ENCODE measurements at places on chromosomes 7 and 10.

- no peak for DNase-seq
Observed at GRCh38 chr10:110637558-110638053, 6.5 kb upstream of the RBM20 start.

GRCh38 chr7:23336799-23337283, 37.7 kb downstream of the MALSU1 start:
- no peak for DNase-seq

GRCh38 chr7:1712907-1713501, 42.9 kb downstream of the ELFN1 start:
- DNase-seq = no peak

DNA sequence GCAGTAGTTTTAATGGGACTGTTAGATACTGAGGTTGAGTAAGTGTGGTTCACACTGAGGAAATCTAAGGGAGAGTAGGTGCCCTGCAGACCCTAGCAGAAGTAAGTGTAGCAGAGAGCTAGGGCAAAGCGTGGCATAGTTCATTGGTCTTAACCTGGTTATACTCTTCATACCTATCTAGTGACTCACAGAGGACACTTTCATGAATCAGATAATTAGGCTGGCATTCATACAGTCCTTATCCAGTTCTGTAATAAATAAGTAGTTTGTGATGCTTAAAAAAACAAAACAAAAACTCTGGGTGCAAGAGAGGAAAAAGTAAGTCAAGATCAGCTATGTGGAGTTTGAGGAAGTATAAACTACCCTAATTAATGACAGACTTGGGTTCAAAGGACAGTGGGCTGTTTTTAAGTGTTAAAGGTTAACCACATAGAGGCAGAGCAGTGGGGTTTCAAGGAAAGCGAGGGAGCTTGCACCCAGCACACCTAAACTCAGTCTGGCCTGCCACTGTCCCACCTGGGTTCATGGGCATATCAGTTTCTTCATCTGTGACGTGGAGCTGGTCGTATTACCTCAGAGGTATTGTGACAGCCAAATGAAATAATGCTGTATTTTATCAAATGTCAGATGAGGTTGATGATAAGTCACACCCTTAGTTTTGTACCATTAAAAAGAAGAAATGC, 27.1 kb downstream of the LMTK2 start:
- DNase-seq = no peak

DNA sequence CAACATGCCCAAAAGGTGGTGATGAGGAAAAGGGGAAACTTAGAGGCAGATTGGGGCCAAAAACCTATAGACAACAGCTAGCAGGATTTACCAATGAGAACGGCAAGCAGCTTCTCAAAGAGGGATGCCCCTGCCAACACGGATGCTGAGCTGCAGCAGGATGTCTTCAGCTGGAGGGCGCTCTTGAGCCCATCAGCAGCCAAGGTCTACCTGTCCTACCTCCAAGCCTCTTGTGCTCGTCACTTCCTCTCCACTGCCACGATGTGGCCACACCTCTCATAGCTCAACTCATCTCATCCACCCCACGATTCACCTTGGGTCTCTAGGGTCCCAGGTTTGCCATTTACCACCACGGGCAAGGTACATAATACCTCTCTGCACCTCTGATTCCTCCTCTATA, 36.5 kb downstream of the DLG5 start:
- DNase-seq = no peak

DNA sequence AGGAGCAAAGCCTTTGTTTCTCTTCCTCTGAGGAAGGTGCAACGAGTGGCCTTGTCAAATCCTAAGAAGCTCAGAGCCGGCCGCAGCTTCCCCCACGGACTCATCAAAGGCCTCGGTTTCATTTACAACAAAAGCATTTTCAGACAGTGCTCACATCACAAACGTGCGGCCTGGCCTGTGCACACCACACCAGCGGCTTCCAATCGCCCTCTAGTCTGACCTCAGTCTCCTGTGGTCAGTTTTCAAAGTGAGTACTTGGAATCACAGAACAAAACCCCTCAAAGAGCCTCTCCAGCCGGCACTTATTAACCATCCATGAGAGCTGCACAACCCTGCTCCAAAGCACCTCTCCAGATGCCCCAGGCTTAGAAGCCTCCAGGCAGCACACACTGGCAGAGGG, 3.3 kb downstream of the RADIL start:
- DNase-seq = no peak

GRCh38 chr7:18903695-18904094, 213.7 kb downstream of the TWIST1 start:
- DNase-seq = no peak

DNA sequence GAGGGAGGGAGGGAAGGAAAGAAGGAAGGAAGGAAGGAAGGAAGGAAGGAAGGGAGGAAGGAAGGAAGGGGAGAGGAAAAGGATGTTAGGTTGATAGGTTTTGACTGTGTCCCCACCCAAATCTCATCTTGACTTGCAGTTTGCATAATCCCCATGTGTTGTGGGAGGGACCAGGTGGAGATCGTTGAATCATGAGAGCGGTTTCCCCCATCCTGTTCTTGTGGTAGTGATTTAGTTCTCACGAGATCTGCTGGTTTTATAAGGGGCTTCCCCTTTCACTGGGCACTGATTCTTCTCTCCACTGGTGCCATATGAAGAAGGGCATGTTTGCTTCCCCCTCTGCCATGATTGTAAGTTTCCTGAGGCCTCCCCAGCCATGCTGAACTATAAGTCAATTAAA, 15.1 kb upstream of the NUDCD3 start:
- DNase-seq = no peak

- DNase-seq = no peak
Observed at GRCh38 chr10:13231808-13232207, 2.4 kb downstream of the UCMA start.

- no peak for DNase-seq
Observed at GRCh38 chr10:61319386-61320256, 133.6 kb downstream of the TMEM26 start.

DNA sequence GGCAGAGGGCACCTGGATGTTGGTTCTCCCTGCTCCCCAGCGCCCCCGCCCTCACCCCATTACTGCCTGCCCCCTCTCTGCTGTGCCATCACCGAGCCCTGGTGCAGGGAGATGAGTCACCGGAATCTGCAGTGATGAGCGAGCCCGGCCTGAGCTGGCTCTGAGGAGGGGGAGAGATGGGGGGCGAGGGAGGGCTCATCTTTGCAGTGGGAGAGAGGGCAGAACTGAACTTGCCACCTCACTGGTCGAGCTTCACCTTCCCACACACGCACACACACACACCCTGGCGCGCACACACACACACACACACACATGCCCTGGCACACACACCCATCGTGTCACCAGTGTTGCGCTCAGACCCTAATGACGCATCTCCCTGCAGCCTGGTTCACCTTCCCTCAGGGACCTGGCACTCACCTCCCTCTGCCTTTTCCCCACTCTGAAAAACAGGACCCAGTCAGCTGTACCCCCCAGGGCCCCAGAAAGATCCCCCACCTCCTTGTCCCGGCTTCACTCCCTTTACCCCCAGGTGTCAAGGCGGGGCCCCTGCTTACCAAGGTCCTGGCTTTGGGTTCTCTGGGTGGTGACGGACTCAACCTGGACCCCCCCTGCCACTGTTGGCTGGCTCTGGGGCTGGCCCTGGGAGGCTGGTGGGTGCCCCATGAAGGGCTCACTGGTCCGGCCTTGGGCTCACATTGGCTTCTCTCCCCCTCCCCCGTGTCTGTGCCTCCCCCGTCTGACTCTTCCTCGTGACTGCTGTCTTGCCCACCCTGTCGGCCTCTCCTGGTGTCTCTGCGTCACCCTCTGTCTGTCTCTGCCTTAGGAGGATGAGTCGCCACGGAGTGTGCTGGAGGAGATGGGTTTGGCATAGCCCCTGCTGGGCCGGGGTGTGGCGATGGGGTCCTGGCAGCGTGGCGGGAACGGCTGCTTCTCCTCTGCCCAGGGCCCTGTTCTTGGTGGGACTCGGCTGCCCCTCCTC, 5.4 kb downstream of the VGF start:
- DNase-seq = no peak

GRCh38 chr10:114087255-114087654, 43.6 kb downstream of the ADRB1 start:
- no peak for DNase-seq

DNA sequence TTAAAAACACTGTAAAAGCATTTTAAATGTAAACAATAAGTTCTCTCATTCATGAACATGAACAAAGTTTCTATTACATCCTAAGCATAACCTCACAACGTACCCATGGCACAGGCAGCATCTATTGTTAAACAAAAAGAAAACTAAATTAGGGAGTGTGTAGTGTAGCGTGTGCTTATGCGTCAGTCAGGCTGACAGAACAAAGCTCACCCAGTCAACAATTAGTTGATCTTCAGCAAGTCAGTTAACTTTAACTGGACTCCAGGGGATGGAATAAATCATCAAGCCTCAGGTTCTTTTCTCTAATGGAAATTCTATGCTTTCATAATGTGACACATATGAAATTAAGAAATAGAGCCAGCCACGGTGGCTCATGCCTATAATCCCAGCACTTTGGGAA, 91.6 kb upstream of the ODAD2 start:
- no peak for DNase-seq

DNA sequence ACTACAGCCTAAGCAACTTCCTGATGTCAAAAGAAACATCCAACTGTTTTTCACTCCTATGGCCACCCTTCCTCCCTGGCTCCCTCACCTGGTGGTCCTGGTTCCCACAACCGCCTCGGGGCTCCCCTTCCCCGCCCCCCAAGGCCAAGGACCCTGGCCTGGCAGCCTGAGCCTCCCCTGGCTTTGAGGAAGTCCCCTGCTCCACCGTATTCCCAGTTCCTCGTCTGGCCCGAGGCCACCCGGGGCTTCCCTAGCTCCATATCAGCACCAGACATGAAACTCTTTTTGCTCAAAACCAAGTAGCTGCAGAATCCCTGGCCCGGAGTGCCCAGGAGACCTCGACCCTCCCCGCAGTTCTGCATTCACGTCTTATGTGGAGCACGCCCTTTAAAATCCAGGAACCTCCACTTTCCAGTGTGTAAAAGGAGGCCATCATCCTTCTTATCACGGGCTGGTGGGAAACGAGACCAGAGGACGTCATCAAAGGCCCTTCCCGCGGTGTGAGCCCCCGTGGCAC, 82.9 kb downstream of the PRKAG2 start:
- DNase-seq = no peak

DNA sequence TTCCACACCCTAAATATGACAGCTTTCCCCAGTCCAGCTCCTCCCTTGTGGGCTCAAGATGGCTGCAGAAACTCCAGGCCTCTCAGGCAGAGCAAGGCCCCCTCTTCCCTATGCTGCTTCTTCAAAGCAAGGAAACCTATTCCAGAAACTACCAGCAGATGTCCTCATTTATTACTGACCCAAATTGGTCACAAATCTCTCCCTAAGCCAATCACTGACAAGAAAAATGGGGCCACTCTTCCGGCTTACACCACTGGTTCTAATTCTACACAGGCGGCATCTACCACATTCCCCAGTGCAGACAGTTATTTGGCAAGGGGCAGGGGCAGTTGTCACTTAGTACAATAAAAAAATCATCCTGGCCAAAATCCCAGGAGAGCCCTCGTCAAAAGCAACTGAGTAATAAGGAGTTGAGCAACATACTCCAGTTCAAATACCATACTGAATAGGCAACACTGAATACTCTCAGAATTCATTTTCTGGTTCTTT, 150.4 kb downstream of the SFMBT2 start:
- DNase-seq = no peak

DNA sequence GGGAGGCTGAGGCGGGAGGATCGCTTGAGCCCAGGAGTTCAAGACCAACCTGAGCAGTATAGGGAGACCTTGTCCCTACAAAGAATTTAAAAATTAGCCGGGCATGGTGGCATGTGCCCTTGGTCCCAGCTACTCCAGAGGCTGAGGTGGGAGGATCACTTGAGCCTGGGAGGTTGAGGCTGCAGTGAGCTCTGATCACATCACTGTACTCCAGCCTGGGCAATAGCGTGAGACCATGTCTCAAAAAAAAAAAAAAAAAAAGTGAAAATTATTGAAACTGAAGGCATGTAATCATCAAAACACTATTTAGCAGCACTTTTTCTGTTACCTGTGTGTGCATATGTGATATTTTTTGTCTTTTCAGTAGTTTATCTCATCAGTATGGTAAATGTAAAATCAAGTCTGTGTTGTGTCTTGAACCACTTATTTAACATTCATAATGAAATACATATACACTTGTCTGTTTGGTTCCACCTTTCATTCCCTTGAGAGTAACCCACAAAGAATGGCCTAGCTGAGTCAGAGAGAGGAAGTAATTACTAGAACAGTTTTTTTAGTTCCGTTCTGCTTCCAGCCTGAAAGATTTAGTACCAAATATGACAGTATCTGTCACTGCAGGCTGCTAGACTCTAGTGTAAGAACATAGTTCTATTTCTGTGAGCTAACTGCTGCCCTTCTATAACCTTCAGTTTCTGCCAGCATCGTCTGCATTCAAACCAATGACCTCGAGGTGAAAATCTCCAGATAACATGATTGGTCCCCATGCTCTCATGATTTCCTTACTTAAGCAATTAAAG, 68.6 kb downstream of the MMRN2 start:
- no peak for DNase-seq

GRCh38 chr7:49883933-49884332, 110.5 kb downstream of the VWC2 start:
- no peak for DNase-seq

DNA sequence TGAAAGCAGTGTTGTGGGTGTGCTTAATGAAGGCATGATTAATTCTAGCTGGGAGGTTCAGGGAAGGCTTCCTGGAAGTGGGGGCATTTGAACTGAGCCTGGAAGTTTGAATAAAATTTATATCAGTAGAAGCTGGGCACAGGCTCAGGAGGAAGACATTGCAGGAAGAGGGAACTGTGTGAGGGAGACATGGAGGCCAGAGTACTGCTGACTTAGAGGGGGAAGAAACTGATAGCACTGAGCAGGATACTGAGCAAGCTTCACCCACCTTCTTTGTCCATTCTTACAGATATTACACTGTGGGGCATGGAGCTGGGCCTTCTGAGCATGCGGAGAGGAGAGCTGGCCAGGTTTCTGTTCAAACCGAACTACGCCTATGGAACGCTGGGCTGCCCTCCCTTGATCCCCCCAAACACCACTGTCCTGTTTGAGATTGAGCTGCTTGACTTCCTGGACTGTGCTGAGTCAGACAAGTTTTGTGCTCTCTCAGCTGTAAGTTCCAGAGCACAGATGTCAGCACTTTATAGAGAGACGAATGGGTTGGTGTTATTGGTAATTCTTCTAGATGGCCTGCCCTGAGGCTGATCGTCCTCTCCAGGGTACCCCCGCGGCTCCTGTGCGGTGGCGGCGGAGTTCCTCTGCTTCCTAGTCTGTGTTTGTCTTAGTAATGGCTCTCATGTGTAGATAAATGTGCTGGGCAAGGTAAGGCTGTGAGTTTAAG, 2.1 kb downstream of the FKBP6 start:
- no peak for DNase-seq

GRCh38 chr10:73910401-73910763, 550 bp upstream of the PLAU start:
- DNase-seq = no peak
